ENCODE measurements at places on chromosomes 3 and 15. TPM values are rescaled to one million over a fixed set of nuclear protein-coding genes. Genes with fewer than 3 reads are reported as not detected.

GRCh38 chr3:11306817-11307589 is 34.8 kb downstream of the ATG7 start:
- DNase-seq, result no peak

DNA sequence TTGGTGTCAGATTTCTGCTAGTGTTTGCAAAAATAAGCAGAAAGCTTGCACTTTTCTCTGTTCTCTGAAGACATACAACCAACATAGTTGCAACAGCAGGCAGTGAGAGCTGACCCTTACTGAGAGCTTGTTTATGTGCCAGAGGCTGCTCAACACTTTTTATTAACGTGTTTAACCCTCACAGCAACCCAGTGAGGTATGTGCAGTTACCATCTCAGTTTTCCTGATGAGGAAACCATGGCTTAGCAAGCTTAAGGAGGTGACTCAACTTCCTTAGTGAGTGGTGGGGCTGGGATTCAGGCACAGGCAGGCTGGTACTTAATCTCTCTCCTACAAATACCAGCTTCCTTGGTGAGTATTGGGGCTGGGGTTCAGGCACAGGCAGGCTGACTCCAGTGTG is 158.1 kb upstream of the CTDSPL start:
- DNase-seq, result no peak

ARRDC4 gene
- total RNA-seq, result 48.7 TPM

TUSC7 gene
- not detected for total RNA-seq

EFCAB12 gene
- 3.5 TPM for total RNA-seq

EBLN2 gene
- total RNA-seq, result 4.5 TPM

Data from kidney (tissue), 22 donors.